ENCODE measurements at places on chromosomes 7 and 10.

- DNase-seq: no peak
Observed at GRCh38 chr10:126156012-126156411, 232.3 kb downstream of the ADAM12 start.

DNA sequence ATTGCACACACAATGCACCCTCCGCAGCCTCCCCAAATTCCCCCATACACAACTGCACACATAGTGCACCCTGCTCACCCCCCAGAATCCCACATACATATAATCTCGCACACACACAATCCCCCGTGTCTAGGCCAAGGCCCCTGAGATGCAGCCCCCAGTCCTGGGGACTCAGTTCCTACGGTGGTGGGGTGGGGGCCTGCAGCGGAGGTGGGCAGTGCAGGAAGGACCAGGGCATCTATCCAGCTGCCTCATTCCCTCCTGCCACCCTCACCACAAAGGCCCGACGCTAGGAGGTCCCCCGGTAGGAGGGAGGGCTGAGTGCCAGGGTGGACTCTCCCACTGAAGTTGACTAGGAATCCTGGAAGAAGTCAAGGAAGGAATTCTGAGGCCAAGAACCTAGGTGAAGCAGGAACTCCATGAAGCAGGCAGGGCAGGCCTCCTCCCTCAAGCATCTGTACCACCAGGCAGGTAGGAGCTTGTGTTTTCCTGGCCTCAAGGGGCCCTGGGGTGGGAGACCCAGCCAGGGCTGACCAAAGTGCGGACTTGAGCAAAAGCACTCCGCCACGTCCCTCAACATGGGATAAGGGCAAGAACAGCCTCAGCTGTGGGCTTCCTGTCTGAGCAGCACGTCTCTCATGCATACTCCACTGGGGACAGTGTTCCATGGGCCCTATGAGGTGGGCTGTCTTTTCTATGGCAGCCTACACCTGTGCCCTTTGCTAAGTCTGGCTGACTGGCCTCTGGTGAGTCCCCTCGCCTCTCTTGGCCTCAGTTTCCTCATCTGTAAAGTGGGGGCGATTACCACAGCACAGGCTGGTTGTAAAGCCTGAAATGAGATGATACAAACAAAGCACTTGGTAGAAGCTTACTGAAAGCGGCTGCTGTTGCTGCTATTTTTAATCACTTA is 145.7 kb downstream of the MAPK8 start:
- DNase-seq: no peak

- no peak for DNase-seq
Observed at GRCh38 chr10:132100091-132100481, 34.3 kb downstream of the JAKMIP3 start.

GRCh38 chr10:30708234-30708633 is 78.7 kb upstream of the LYZL2 start:
- no peak for DNase-seq

GRCh38 chr10:70442332-70442988 is 979 bp upstream of the NODAL start:
- DNase-seq: no peak

DNA sequence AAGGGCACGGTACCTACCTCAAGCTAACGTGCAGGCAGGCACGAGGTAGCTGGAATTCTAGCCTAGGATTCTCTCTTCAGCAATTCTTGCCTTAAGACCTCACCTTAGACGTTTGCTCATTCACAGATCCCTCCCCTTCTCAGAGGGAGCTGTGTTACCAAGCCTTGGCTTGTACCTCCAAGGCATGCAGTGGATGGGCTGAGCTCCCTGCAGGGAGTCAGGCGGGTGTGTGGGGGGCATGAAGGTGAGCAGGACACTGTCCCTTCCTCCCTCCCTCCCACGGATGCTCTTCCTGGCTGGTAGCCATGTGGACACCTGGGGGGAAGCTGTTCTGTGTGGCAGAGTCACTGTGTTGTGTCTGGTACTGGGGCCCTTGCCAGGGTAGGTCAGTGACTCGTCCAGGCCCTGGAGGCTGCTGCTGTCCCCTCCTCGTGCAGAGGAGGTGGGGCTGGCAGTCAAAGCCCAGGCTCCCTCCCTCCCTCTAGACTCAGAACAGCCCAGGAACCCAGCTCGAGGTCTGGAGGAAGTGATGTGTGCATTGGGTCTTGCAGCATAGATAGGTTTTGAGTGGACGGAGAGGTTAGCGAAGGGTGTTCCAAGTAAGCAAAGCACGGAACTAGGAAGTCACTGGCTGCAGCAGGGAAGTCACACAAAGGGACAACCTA is 222.2 kb upstream of the SH2B2 start:
- no peak for DNase-seq

GRCh38 chr7:92833024-92833765 is 3.2 kb downstream of the CDK6 start:
- DNase-seq: peak; percentile 78

GRCh38 chr7:151774951-151775350 is 102.0 kb downstream of the PRKAG2 start:
- no peak for DNase-seq

- DNase-seq: no peak
Observed at GRCh38 chr7:140867467-140868462, 57.0 kb downstream of the BRAF start.

GRCh38 chr7:115924411-115924810 is 106.2 kb downstream of the TFEC start:
- no peak for DNase-seq

DNA sequence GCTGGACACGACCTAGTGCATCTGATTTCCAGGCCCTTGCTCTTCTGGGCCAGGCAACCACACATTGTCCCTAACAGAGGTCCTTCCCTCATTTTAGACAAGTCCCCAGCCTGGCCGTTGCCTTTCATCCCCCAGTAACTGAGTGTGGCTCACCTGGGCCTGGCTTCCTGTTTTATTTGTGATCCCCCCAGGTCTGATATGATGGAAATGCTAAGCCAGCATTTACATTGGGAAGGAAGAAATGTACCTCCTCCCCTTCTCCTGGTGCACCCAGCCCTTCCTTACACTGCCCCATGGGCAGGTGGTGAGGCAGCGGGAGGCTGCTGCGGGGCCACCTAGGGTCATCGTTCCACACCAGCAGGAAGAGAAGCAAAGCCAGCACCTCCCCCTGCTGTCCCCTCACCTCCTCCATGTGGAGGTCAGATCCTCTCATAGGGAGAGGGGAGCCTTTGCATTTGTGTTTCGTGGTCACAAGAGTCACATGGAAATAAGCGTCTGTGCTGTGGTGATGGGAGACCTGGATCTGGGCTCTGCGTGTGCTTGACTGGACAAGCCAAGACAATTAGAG is 108.8 kb downstream of the GLRX3 start:
- DNase-seq: no peak

DNA sequence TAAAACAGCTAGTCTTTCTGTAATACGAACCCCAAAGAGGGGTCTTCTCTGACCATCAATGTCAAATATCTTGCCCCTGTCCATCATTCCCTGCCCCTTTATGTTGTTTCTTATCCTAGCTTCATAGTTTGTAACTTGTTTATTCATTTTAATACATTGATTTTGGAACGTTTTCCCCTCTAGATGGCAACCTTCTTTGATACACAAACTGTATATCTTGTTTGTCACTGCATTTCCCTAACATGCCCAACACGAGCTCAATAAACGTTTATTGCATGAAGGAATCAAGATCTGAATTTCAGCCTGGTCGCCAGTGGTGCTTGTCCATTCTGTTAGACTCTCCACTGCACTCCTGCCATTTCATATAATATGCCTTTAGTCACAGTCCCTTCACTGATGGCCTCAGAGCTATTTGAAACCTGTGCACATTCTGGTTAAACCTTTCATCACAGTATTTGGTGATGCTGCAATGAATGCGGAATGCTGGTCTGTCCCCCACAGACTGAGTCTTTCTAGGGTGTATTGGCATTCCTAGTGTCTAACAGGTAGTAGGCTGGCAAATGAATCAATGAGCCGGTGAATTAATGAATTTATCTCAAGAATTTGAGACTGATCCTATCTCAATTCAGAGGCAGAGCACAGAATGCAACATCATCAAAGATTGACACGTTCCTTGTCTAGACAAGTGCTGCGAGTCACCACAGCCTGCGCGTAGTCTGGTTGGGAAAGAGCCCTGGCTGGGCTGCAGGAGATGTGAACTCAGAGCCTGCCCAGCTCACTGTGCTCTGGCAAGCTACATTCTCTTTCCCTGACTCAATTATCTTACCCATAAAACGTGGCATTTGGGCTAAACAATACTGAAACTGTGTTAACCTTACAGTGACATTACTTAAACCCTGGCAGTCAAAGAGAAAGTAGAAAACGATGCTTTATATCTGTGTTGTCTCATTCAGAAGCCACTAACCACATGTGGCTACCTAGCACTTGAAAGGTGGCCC is 55.2 kb upstream of the FRMD4A start:
- DNase-seq: no peak

Data from activated T-helper 1 cell treated with anti-CD3 and anti-CD28 coated beads, Interleukin-2, amount 50 U/mL, for 16 hours (primary cell).